IMR-90 (cell line): ENCODE measurements at places on chromosomes 7 and 10. TPM values are rescaled to one million over a fixed set of nuclear protein-coding genes. Genes with fewer than 3 reads are reported as not detected.
A peak's percentile ranks its signal among the peaks of the same experiment; 100 is the strongest.

- peak; percentile 16 for DNase-seq
These were observed 1.2 kb downstream of the CCDC6 start for GRCh38 chr10:59905066-59905730.

- no peak for DNase-seq
These were observed 8.5 kb upstream of the ZNF786 start for GRCh38 chr7:149099058-149099457.

GRCh38 chr7:25179325-25179724 lies 49.0 kb downstream of the NPVF start:
- no peak for DNase-seq

The GSTO1 gene
- total RNA-seq = 258 and 330 TPM in 2 replicates

GRCh38 chr10:72241691-72242252 lies 25.7 kb upstream of the ASCC1 start:
- DNase-seq = no peak

The SCART1 gene
- 0.28 and 0.54 TPM in 2 replicates for total RNA-seq
